Globus pallidus (tissue), 1 donor: ENCODE measurements at places on chromosomes 12 and 14.

DNA sequence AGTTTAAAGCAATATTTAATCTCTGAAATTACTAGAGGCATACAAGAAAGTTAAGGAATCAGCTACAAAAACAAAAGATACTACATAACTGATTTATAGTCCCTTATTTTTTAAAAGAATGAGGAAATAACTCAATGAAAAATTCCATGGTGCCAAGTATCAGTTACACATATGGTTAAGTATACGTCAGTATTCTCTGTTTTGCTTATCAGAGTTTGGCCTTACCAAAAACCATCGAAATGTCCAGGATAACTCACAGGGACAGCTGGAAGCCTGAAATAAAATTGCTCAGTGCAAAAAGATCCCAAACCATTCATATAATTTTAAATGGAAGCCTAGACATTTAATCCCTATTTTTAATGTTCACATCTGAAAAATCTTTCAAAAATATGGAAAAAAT is 3.6 kb downstream of the CFL2 start:
- peak; percentile 37 for DNase-seq

DNA sequence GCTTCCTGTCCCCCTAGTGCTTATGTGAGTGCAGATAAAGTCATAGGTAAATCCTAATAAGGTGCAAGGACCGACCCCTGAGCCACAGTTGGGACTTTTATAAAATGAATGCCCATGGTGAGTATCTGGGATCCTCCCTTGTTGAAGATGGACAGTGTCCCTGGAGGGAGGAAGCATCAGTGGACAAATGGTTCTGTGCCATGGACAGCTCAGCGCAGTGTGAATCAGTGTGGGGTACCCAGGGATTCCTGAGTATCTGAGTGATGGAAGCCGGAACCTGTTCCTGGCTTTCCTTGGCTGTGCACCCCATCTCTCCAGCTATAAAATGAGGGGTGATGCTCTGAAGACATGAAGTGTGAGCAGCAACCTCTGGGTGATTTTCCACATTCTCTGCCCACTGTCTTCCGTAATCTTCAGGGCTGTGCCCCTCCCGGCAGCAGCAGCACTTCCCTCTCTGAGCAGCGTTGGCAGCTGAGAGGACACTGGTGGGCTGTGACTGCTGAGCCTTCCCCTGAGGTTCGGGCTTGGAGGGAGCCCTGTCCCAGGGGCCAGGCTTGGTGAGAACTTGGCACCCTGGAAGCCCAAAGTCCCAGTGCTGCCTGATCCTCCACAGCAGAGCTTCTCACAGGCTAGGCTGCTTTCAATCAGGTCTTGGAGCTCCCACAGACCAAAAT is 25.0 kb downstream of the VCPKMT start:
- no peak for DNase-seq

DNA sequence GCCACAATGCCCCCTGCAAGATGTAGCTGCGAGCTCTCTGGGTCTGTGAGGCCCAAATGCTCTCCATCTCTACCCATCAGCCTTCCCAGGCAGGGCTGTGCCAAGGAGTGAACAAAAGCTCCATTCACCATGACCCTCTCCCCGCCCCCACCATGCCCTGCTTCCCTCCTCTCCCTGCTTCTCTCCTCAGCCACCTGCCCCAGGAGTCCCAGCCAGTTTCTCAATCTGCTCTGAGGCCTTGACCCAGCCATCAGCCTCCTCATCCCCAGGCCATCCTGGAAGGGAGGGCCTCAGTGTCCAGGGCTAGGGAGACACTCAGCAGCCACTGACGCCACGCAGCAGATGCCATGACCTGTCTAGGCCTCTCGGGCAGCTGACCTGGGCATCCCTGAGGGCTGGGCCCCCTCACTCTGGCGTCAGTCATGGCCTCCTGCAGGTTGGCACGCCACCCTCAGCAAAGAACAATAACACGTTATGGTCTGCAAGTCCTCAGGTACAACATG is 8.5 kb upstream of the KRT5 start:
- peak; percentile 88 for DNase-seq

GRCh38 chr12:25550186-25550585 is 2.9 kb downstream of the LMNTD1 start:
- DNase-seq, result no peak

DNA sequence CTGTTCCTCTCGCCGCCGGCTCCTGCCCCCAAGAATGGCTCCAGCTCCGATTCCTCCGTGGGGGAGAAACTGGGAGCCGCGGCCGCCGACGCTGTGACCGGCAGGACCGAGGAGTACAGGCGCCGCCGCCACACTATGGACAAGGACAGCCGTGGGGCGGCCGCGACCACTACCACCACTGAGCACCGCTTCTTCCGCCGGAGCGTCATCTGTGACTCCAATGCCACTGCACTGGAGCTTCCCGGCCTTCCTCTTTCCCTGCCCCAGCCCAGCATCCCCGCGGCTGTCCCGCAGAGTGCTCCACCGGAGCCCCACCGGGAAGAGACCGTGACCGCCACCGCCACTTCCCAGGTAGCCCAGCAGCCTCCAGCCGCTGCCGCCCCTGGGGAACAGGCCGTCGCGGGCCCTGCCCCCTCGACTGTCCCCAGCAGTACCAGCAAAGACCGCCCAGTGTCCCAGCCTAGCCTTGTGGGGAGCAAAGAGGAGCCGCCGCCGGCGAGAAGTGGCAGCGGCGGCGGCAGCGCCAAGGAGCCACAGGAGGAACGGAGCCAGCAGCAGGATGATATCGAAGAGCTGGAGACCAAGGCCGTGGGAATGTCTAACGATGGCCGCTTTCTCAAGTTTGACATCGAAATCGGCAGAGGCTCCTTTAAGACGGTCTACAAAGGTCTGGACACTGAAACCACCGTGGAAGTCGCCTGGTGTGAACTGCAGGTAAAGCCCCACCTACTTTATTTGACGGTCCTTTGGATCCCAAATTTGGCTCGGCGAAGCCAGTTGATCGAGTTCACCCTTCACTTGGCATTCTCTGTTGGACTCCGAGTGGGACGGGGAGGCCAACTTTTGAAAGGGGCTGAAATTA is 1.5 kb downstream of the WNK1 start:
- DNase-seq, result no peak

DNA sequence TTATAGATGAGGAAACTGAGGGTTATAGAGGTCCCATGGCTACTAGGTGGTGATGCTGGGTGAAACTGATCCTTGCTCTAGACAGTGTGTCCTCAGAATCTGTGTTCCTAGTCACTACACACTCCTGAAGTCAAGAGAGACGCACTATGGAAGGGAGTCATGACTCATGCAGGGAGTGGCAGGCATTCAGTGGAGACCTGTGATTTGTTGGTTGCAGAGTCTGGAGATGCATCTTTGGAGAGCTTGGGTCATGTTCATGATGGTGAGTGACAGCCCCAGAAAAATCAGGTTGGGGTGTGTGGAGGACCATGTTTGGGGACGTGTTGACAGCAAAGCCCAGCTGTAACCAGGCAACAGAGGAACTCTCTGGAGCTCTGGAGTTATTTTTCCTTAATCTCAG is 38.0 kb upstream of the FBXO21 start:
- no peak for DNase-seq

- no peak for DNase-seq
These were observed 138.2 kb downstream of the MON2 start for GRCh38 chr12:62604871-62605270.

GRCh38 chr14:95045836-95046430 is 111.4 kb downstream of the DICER1 start:
- no peak for DNase-seq

DNA sequence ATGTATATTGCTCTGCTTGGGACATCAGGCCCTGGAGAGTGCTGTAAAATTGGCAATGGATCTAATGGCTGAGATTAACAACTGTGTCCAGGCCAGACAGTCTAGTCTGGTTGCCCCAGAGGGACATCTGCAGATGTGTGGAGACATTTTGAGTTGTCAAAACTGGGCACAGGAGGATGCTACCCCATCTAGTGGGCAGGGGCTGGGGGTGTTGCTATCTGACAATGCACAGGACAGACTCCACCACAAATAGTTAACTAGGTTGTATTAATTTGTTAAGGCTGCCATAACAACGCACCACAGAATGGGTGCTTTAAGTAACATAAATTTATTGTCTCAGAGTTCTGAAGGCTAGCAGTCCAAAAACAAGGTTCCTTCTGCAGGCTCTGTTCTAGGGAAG is 302.5 kb upstream of the AMIGO2 start:
- DNase-seq, result no peak

- no peak for DNase-seq
These were observed 124.7 kb upstream of the PWP1 start for GRCh38 chr12:107560899-107561285.

DNA sequence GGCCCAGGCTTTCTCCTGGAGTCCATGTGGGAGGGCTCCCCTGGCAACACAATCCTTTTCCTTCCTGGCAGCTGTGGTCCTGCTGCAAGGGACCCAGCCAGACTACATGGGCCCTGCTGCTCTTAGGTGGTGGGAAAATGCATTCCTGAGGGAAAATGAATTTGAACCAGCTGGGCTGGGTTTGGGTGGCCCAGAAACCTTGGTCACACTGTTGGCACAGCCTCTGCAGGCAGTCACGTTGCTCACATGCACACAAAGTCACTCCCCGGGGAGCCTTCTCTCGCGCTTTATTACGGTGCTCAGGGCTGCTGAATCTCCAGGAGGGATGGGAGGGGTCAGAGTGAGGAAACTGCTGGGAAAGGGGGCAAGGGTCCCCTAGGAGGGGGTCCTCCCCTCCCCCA is 17.2 kb downstream of the PLEKHG3 start:
- DNase-seq, result peak; percentile 50

DNA sequence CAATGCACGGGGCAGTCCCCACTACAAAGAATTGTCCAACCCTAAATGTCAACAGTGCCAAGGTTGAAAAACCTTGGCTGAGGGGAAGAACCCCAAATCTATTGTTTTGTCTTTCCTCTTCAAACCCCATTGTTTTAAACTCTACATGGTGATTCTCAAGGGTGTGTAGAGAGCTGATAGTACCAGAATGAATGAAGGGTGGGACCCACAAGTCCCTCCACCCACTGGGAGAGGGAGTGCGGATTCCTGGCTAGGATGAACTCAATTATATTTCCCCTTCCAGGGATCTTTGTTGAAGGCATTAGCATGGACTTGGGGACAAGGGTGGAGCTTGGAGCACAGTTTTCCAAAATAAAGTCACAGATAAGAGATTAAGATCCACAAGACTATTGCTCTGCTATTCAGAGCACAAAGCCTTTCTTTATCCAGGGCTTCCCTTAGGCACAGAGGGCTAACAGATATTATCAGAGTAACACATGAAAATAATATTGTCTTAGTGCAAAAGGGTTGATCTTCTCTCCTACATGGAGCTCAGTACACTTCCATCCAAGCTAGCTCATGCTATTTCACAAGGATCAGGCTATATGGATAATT is 755.1 kb upstream of the TBX3 start:
- DNase-seq, result no peak

GRCh38 chr14:84485036-84485435 is 1044.9 kb upstream of the FLRT2 start:
- DNase-seq, result no peak

DNA sequence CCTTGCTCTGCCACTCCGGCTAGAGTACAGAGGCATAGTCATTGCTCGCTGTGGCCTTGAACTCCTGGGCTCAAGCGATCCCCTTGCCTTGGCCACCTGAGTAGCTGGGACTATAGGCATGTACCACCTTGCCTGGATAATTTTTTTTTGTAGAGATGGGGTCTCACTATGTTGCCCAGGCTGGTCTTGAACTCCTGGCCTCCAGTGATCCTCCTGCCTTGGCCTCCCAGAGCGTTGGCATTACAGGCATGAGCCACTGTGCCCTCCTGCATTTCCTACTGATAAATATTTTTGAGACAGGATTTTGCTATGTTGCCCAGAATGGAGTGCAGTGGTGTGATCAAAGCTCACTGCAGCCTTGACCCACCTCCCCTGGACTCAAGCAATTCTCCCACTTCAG is 9.4 kb downstream of the EMG1 start:
- DNase-seq, result no peak

DNA sequence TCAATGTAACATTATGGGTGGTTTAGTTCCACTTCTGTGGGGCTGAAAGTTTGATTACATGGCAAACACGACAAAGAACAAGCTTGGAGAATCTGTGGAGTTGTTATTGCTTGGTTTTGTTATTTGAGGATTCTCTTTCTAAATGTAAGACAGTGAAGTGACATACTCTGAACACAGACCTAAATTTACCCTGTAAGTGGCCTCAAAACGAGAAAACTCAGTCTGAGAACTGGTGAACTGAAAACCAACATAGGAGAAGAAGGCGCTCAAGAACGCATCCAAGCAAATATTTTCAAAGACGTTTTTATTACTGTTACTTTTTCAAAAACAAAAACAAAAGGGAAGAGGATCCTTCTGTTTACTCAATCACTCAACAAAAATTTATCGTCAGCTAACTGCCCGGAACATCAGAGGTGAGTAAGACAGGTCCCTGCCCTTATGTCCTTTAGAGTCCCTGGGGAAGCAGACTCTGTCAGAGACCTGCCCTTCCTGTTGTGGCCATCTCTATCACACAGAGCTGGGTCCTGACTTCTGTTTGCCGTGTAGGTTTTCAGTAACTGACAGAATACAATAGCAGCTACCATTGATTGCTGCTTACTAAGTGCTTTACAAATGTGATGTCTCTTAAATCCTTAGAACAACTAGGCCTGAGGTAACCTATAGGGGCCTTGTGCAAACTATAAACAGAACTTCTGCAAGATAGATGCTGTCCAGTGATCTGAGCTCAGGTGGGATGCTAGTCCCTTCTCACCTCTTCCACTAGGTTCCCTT is 79.3 kb upstream of the C12orf71 start:
- no peak for DNase-seq

- no peak for DNase-seq
These were observed 297.5 kb downstream of the ZFP36L1 start for GRCh38 chr14:68495101-68496039.

- peak; percentile 43 for DNase-seq
These were observed 87.4 kb downstream of the B4GALNT3 start for GRCh38 chr12:546920-547845.

GRCh38 chr12:71756054-71756690 is 1.5 kb downstream of the RAB21 start:
- no peak for DNase-seq

- DNase-seq, result no peak
These were observed 245.6 kb upstream of the RGS6 start for GRCh38 chr14:71686677-71687076.

GRCh38 chr12:4168036-4168435 is 105.5 kb upstream of the CCND2 start:
- DNase-seq, result no peak

- no peak for DNase-seq
These were observed 174.3 kb downstream of the SOX5 start for GRCh38 chr12:23775208-23775607.

GRCh38 chr12:119775246-119775895 is 101.7 kb downstream of the CIT start:
- DNase-seq, result no peak

GRCh38 chr14:49970474-49971147 is 77.7 kb downstream of the ARF6 start:
- no peak for DNase-seq

- no peak for DNase-seq
These were observed 4.4 kb upstream of the CEBPE start for GRCh38 chr14:23123419-23123818.
